WTC11 (cell line): ENCODE measurements at places on chromosomes 3 and 15.

DNA sequence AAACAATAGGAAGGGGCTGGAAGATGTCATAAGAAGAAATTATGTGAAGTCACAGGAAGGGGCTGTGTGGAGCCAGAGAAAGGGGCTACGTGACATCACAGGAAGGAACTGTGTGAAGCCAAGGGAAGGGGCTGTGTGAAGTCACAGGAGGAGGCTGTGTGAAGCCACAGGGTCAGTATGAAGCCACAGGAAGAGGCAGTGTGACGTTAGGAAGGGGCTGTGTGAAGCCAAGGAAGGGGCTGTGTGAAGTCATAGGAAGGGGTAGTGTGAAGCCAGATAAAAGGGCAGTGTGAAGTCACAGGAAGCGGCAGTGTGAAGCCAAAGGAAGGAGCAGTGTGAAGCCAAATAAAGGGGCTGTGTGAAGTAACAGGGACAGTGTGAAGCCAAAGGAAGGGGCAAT is 32.5 kb downstream of the GASK1A start:
- 0 out of 2 replicates have a peak, but pooled peaks cover 2% of the 10 kb centered on the region for H3K4me1 ChIP-seq
- no peaks in the 10 kb centered on the region for H3K27me3 ChIP-seq
- no peaks in the 10 kb centered on the region; the same call in none of the 2 replicates for H3K36me3 ChIP-seq
- H3K27ac ChIP-seq, result no peak overlapping the region
- H3K4me3 ChIP-seq, result no peak overlapping the region

- H3K27me3 ChIP-seq, result no peaks in the 10 kb centered on the region
- H3K4me3 ChIP-seq, result no peak overlapping the region
- H3K27ac ChIP-seq, result no peak overlapping the region
- DNase-seq, result no peak
These were observed 9.8 kb upstream of the MEF2A start for GRCh38 chr15:99556011-99556410.

- H3K27me3 ChIP-seq, result no peaks in the 10 kb centered on the region
- H3K27ac ChIP-seq, result no peak overlapping the region
- H3K36me3 ChIP-seq, result no peaks in the 10 kb centered on the region
- DNase-seq, result no peak
- no peak overlapping the region for H3K4me3 ChIP-seq
These were observed 53.2 kb downstream of the SH3BP5 start for GRCh38 chr3:15279205-15279604.

- H3K27ac ChIP-seq, result no peak overlapping the region
- H3K27me3 ChIP-seq, result no peaks in the 10 kb centered on the region; the same call in none of the 2 replicates
- H3K4me1 ChIP-seq, result peaks cover 35% of the 10 kb centered on the region
- H3K36me3 ChIP-seq, result no peaks in the 10 kb centered on the region
- no peak for DNase-seq
These were observed 23.5 kb upstream of the EPHB3 start for GRCh38 chr3:184537885-184538665.

DNA sequence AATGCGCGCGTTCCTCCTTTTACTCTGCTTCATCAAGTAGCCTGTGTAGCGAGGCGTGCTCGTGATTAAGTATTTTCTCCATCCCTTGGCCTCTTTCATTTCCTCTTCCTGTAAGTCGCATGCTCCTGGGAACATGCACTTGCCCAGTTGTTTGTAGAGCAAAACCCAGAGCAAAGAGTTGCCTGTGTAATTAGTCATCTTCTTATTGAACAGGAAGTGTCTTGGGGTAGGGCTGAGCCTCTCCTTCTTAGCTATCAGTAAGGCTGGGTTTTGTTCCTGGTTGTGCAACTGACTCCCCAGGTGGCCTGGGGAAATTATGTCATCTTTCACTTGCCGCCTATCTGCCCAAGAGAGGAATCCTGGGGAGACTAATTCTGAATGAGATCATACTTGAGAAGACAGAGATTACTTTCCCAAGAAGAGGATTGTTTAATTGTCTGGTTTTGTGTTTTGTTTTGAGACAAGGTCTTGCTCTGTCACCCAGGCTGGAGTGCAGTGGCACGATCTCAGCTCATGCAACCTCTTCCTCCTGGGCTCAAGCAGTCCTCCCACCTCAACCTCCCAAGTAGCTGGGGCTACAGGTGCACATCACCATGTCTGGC is 14.9 kb downstream of the LIPH start:
- no peak overlapping the region for H3K4me3 ChIP-seq
- no peak for DNase-seq
- no peaks in the 10 kb centered on the region for H3K27me3 ChIP-seq
- no peaks in the 10 kb centered on the region for H3K36me3 ChIP-seq
- H3K27ac ChIP-seq, result no peak overlapping the region; the same call in 1 of the 2 replicates
- H3K4me1 ChIP-seq, result no peaks in the 10 kb centered on the region; the same call in 1 of the 2 replicates

DNA sequence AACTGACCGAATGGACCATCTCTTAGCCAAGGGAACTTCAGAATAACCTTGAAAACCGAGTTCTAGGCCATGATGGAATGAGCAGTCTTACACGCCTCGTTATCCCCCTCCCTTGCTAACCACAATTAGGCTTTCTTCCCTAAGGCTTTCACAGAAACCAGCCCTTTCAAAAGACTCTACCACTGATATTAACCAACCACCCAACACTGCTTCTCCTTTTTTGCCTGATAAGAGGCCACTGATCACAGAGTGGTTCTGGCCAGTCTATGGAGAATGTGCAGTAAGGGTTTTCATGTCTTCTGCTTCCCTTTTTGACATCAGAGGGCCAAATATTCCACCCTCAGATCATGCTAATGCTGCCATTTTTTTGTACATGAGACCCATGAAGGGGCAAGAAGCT is 59.3 kb downstream of the MCF2L2 start:
- no peaks in the 10 kb centered on the region for H3K4me1 ChIP-seq
- H3K4me3 ChIP-seq, result no peak overlapping the region
- H3K27ac ChIP-seq, result no peak overlapping the region
- H3K27me3 ChIP-seq, result no peaks in the 10 kb centered on the region

- H3K27ac ChIP-seq, result no peak overlapping the region
- peak; percentile 63 for DNase-seq
- peaks cover 2% of the 10 kb centered on the region; the same call in 1 of the 2 replicates for H3K27me3 ChIP-seq
- no peak overlapping the region for H3K4me3 ChIP-seq
- H3K4me1 ChIP-seq, result 0 out of 2 replicates have a peak, but pooled peaks cover 4% of the 10 kb centered on the region
These were observed 6.7 kb upstream of the CCR1 start for GRCh38 chr3:46214751-46215352.

- H3K36me3 ChIP-seq, result peaks cover 4% of the 10 kb centered on the region
- DNase-seq, result no peak
- H3K27ac ChIP-seq, result peak overlapping the region; percentile 97
- H3K4me3 ChIP-seq, result peak overlapping the region; percentile 11; the same call in 1 of the 2 replicates
- no peaks in the 10 kb centered on the region for H3K27me3 ChIP-seq
These were observed 6.6 kb downstream of the ATP6V1A start for GRCh38 chr3:113753376-113753985.

- H3K27ac ChIP-seq, result peak overlapping the region; percentile 36; the same call in 1 of the 2 replicates
- H3K4me1 ChIP-seq, result peaks cover 42% of the 10 kb centered on the region
- no peaks in the 10 kb centered on the region for H3K27me3 ChIP-seq
- peak; percentile 24 for DNase-seq
These were observed 54.6 kb downstream of the RBMS3 start for GRCh38 chr3:29335438-29335837.

DNA sequence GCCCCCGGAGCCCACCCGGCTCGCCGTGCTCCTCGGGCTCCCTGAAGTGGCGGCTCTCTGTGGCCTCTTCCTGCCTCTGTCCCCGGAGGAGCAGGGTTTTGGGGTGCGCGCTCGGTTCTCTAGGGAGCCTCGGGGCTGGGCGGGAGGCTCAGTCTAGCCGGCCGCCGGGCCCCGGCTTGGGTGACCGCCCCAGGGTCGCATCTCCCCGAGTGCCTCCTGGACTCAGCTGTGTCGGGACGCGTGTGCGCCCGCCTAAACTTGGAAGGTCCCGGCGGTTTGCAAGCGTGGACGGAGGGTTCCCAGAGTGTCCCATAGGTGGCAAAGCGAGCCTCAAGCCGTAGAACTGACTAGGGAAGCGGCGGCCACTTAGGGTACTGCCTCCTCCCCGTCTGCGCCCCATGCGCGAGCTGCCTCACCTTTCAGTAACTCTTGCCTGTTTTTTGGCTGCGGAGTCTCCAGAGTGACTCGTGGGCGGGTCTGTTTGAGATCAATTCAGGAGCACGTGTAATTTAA is 601 bp downstream of the ACTL6A start:
- H3K27ac ChIP-seq, result peak overlapping the region; percentile 83; the same call in 1 of the 2 replicates
- peak; percentile 66 for DNase-seq
- no peaks in the 10 kb centered on the region for H3K36me3 ChIP-seq
- peaks cover 15% of the 10 kb centered on the region for H3K4me1 ChIP-seq
- peak overlapping the region; percentile 98 for H3K4me3 ChIP-seq
- no peaks in the 10 kb centered on the region for H3K27me3 ChIP-seq

- H3K4me1 ChIP-seq, result peaks cover 5% of the 10 kb centered on the region; the same call in 1 of the 2 replicates
- H3K27me3 ChIP-seq, result no peaks in the 10 kb centered on the region
- H3K27ac ChIP-seq, result no peak overlapping the region
- no peak overlapping the region for H3K4me3 ChIP-seq
- H3K36me3 ChIP-seq, result no peaks in the 10 kb centered on the region
- no peak for DNase-seq
These were observed 100.3 kb upstream of the CADPS start for GRCh38 chr3:62975566-62975965.

DNA sequence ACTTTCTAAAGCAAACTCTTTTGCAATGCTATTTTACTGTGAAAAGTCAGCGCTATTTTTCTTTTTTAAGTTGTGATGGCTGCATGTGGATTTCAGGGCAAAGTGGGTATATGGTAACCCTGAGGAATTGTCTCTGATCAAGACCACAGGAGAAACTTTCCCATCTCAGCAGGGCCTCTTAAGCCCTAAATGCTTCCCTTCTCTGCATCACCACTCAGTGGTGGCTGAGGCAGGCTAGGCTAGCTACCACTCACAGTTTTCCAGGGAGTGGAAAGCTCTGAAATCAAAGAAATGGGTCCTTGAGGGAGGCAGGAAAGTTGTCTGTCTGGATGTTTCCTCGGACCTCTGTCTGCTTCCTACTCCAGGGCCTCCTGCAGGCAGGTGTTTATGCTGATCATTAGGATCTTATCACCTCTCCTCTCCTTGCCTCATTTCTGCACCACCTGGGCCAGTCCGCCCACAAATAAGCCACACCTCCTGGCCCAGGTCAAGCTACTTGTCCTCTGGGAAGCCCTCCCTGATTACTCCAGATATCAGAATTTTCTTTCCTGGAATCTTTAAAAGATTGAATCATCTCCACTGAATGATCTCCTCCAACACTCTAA is 37.0 kb downstream of the CEMIP start:
- H3K27ac ChIP-seq, result no peak overlapping the region; the same call in 1 of the 2 replicates
- H3K36me3 ChIP-seq, result no peaks in the 10 kb centered on the region
- H3K4me1 ChIP-seq, result peaks cover 12% of the 10 kb centered on the region

GRCh38 chr3:128397484-128397883 is 69.2 kb downstream of the DNAJB8 start:
- H3K27me3 ChIP-seq, result no peaks in the 10 kb centered on the region; the same call in 1 of the 2 replicates
- H3K4me1 ChIP-seq, result peaks cover 7% of the 10 kb centered on the region; the same call in 1 of the 2 replicates
- no peaks in the 10 kb centered on the region for H3K36me3 ChIP-seq
